ENCODE measurements at places on chromosomes 7 and 10. TPM values are rescaled to one million over a fixed set of nuclear protein-coding genes. Genes with fewer than 3 reads are reported as not detected.

DNA sequence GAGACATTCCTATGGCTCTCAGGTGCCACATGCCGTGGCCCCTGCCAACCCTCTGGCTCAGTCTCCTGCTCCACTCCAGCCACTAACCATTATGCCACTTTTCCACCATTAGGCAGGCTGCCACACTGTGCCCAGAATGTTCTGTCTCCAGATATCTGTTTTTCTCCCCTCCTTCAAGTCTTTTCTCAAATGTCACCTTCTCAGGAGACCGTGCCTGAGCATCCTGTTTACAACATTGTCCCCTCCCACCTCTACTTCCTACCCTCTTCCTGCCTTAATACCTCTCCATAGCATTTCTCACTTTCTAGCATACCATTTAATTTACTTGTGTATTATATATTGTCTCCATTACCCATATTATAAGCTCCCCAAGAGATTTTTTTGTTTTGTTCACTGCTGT, 162.5 kb upstream of the LYZL2 start:
- peak overlapping the region; percentile 65 for H3K27ac ChIP-seq
- H3K4me3 ChIP-seq, result no peak overlapping the region
- H3K27me3 ChIP-seq, result peaks cover 4% of the 10 kb centered on the region
- no peaks in the 10 kb centered on the region for H3K4me1 ChIP-seq
- H3K36me3 ChIP-seq, result peaks cover 2% of the 10 kb centered on the region
- DNase-seq, result no peak

DNA sequence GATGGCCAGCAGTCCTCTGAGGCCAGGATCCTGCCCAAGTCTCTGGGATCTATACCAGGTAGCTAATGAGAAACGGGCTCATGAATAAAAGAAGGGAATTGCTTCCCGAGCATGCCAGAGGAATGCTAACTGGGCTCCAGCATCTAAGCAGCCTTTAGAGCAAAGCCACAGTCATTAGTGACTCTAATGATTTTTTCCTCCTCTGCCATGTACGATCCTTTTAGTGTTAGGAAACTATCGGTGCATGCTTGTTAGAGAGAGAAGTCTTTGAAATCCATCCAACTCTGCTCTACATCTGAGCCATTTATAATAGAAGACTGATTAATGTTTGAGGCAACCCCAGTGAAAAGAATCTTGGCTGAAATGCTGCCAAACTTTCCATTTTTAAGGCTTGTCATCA, 124.9 kb upstream of the TCERG1L start:
- H3K27me3 ChIP-seq, result peaks cover 42% of the 10 kb centered on the region
- no peaks in the 10 kb centered on the region for H3K36me3 ChIP-seq
- H3K27ac ChIP-seq, result no peak overlapping the region
- no peak for DNase-seq
- H3K4me1 ChIP-seq, result no peaks in the 10 kb centered on the region

GRCh38 chr10:132010483-132010882, 28.8 kb upstream of the BNIP3 start:
- no peaks in the 10 kb centered on the region for H3K4me1 ChIP-seq
- DNase-seq, result no peak
- H3K27me3 ChIP-seq, result peaks cover 28% of the 10 kb centered on the region
- no peak overlapping the region for H3K4me3 ChIP-seq
- H3K36me3 ChIP-seq, result no peaks in the 10 kb centered on the region

DNA sequence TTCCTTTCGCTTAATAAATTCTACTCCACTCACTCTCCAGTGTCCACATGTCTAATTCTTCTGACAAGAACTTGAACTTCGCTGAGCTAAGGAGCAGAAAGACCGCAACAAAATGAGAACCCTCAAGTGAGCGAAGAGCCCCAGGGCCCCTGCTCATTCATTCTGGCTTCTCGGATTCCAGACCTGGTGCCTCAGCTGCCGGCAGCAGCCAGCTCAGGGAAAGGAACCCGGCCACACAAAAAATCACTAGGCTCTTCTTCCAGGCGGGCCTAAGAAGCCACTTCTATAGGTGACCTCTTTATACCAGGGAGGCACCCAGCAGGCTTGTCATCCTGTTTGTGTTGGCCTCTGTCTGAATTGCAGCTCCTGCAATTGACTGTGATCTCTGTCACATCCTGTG, 33.3 kb downstream of the OTUD1 start:
- H3K4me1 ChIP-seq, result peaks cover 4% of the 10 kb centered on the region
- H3K36me3 ChIP-seq, result no peaks in the 10 kb centered on the region
- H3K27me3 ChIP-seq, result peaks cover 22% of the 10 kb centered on the region
- H3K4me3 ChIP-seq, result no peak overlapping the region
- no peak overlapping the region for H3K27ac ChIP-seq

- DNase-seq, result no peak
- no peak overlapping the region for H3K27ac ChIP-seq
- no peak overlapping the region for H3K4me3 ChIP-seq
- no peaks in the 10 kb centered on the region for H3K36me3 ChIP-seq
- peaks cover 3% of the 10 kb centered on the region for H3K4me1 ChIP-seq
These were observed 102.6 kb downstream of the PTPRE start for GRCh38 chr10:128009372-128010126.

DNA sequence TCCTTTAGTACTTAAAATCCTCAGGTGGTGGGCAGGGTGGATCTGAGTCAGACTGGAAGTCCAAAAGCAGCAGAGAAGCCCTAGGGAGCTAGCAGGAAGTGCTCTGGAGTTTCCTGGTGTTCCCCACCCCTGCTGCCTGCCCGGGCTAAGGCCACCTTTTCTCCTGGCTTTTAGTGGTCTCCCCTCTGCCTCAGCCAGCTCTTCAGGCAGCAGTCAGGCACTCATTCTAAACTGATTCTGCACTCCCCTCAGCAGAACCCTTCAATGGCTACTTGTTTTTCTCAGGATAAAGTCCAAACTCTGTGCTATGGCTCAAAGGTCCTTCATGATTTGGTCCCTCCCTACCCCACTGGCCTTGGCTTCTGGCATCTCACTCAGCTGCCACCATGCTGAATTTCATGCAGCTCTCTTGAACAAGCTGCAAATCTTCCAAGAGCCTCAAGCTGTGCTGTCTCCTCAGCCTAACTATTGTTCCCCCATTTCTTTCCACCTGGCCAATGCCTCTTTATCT, 28.9 kb upstream of the DNMBP start:
- H3K27me3 ChIP-seq, result no peaks in the 10 kb centered on the region
- H3K27ac ChIP-seq, result peak overlapping the region; percentile 11
- peaks cover 20% of the 10 kb centered on the region for H3K4me1 ChIP-seq

The PIP gene
- not detected for total RNA-seq

DNA sequence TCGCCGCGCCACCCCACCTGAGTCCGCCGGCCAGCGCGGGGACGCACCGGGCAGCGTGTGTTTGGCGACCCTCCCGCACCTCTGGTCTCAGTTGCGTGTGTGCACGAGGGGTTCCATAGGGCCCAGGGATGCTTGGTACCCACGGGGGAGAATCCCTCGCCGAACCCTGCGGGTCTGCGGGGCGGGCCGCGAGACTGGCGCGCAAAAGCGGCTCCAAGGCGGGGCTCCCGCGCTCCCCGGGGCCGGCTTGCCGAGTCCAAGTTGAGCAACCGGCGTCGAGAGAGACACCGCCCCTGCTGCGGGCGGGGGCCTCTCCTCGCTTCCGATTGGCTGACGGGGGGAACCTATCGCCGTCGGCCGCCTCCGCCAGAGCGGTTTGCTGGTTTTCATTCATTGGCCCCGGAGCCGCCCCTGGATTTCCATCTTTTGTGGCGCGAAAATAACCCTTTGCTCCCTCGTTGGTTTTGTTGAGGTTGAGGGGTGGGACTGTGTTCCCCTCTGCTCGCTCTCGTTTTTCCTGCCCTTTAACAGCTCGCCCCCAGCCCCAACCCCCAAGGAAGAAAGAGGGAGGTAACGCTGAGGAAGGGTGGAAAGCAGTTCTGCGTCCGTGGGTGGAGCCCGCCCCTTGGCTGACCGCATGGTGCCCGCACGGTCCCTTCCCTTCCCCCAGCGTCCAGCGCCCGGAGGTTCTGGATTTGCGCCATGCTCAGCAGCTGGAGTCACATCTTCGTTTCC, 4.0 kb upstream of the IGF2BP3 start:
- H3K4me3 ChIP-seq, result peak overlapping the region; percentile 87
- H3K36me3 ChIP-seq, result no peaks in the 10 kb centered on the region
- H3K4me1 ChIP-seq, result peaks cover 30% of the 10 kb centered on the region
- DNase-seq, result peak; percentile 93
- no peaks in the 10 kb centered on the region for H3K27me3 ChIP-seq
- peak overlapping the region; percentile 95 for H3K27ac ChIP-seq

DNA sequence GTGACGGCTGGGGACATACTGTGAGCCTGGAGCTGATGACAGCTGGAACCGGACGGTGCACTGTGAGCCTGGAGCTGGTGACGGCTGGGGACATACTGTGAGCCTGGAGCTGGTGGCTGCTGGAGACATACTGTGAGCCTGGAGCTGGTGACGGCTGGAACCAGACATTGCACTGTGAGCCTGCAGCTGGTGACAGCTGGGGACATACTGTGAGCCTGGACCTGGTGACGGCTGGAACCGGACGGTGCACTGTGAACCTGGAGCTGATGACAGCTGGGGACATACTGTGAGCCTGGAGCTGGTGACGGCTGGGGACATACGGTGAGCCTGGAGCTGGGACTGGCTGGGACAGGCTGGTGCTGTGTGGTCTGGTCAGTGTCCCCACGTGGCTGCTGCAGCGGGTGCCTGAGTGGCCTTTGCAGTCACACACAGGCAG, 47.9 kb downstream of the PTPRN2 start:
- H3K27ac ChIP-seq, result no peak overlapping the region
- H3K4me1 ChIP-seq, result peaks cover 5% of the 10 kb centered on the region
- H3K27me3 ChIP-seq, result peaks cover 3% of the 10 kb centered on the region
- H3K36me3 ChIP-seq, result no peaks in the 10 kb centered on the region

GRCh38 chr7:48148311-48148710, 22.9 kb upstream of the ABCA13 start:
- peak overlapping the region; percentile 28 for H3K27ac ChIP-seq
- no peak overlapping the region for H3K4me3 ChIP-seq
- DNase-seq, result no peak
- H3K36me3 ChIP-seq, result peaks cover 5% of the 10 kb centered on the region

The TDRD1 gene
- not detected for total RNA-seq

The PLAU gene
- total RNA-seq, result 0.93 TPM

DNA sequence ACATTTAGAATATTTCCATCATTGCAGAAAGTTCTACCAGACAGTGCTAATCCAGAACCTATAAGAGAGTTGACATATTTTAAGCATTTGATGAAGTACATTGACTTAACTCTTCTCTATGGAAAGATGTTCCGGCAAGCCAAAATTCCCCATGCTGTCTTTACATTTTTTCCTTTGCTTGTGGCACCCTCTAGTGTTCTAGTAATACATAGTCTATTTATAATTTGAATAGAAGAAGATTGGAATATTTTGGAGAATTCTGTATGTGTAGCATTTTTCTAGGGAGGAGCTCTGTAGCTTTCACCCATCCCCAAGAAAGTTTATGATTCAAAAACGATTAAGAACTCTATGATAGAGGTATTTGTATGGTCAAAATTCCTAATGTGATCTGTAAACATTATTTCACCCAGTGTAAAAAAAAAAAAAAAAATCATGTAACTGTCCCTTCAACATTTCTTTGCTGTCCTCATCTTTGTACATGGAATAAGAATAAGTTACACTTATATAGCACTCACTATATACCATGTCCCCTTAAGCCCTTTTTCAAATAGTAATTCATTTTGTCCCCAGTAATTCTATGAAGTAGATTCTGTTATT, 33.2 kb downstream of the NRF1 start:
- DNase-seq, result no peak
- H3K27ac ChIP-seq, result no peak overlapping the region
- H3K4me1 ChIP-seq, result peaks cover 8% of the 10 kb centered on the region
- peaks cover 3% of the 10 kb centered on the region for H3K36me3 ChIP-seq
- no peak overlapping the region for H3K4me3 ChIP-seq

- peaks cover 5% of the 10 kb centered on the region for H3K4me1 ChIP-seq
- H3K36me3 ChIP-seq, result no peaks in the 10 kb centered on the region
- no peak for DNase-seq
- H3K27me3 ChIP-seq, result peaks cover 16% of the 10 kb centered on the region
- no peak overlapping the region for H3K27ac ChIP-seq
- peak overlapping the region; percentile 84 for H3K4me3 ChIP-seq
These were observed 46.6 kb downstream of the ALOX5 start for GRCh38 chr10:45420453-45421192.

GRCh38 chr10:19874791-19875190, 58.6 kb downstream of the PLXDC2 start:
- DNase-seq, result no peak
- H3K27ac ChIP-seq, result no peak overlapping the region
- no peaks in the 10 kb centered on the region for H3K27me3 ChIP-seq

DNA sequence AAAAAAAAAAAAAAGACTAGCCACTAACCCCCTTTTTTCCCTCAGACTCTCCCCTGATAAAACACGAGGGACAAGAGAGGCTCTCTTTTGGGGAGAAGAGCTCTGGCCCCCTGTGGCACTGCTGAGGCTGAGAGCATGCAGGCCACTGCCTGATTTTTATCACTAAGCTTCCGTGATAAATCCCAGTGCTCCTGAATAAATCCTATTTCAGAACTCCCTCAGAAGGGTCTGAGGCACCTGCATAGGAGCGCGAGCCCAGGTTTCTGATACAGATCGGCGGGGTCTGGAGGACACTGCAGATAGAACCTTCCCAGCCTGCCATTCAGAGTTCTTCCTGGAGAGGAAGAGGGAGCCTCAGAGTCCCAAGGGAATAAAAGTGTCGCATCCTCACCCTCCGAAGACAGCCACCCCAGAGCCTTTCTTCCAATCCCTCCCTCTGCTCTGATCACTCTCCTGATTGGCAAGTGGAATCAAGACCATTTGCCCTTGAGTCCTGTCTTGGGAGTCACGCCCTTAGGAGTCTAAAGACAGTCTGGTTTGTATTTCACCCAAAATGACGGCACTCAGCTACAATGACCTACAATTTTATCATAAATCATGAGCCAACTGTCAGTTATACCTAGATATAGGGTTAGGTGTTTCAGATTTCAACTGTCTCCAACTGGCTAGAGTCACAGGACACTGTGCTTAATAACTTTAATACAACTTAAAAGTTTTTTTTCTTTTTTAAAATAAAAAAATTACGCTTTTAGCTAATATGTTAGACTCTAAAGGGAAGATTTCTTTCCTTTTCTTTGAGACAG, 153.5 kb downstream of the RNF216 start:
- H3K27ac ChIP-seq, result no peak overlapping the region
- no peak overlapping the region for H3K4me3 ChIP-seq
- H3K4me1 ChIP-seq, result no peaks in the 10 kb centered on the region
- peaks cover 9% of the 10 kb centered on the region for H3K36me3 ChIP-seq

- H3K4me1 ChIP-seq, result peaks cover 3% of the 10 kb centered on the region
- H3K36me3 ChIP-seq, result no peaks in the 10 kb centered on the region
- H3K27me3 ChIP-seq, result no peaks in the 10 kb centered on the region
- DNase-seq, result no peak
These were observed 173.4 kb downstream of the LRRN3 start for GRCh38 chr7:111264111-111264868.

All from progenitor cell of endocrine pancreas (in vitro differentiated cells).